SK-MEL-5 (cell line): ENCODE measurements at places on chromosomes 12 and 14. TPM values are rescaled to one million over a fixed set of nuclear protein-coding genes. Genes with fewer than 3 reads are reported as not detected.

Gene ABCD2
- total RNA-seq: 0.05 and 0.08 TPM in 2 replicates

Gene BMAL2
- total RNA-seq: 1.8 and 2.8 TPM in 2 replicates

Gene MYH6
- total RNA-seq: not detected in 2 replicates

Gene PAX9
- 1.9 and 2.1 TPM in 2 replicates for total RNA-seq

Gene ISCU
- 162 and 163 TPM in 2 replicates for total RNA-seq

Gene RNASE7
- not detected in 2 replicates for total RNA-seq

Gene C12orf54
- not detected in 2 replicates for total RNA-seq

Gene ZDHHC22
- 0.08 and 0.13 TPM in 2 replicates for total RNA-seq

Gene RFX4
- not detected in 2 replicates for total RNA-seq

Gene POTEG
- 0.21 and 0.35 TPM in 2 replicates for total RNA-seq

Gene TMCC3
- 3.1 TPM in 2 replicates for total RNA-seq

Gene NELL2
- 0.21 and 0.45 TPM in 2 replicates for total RNA-seq

- no peak for DNase-seq
Observed at GRCh38 chr12:31456562-31456961, 130.6 kb upstream of the SINHCAF start.

GRCh38 chr14:50082308-50082742 lies 34.0 kb downstream of the VCPKMT start:
- no peak for DNase-seq

- no peak for DNase-seq
Observed at GRCh38 chr14:100503251-100503650, 84.0 kb downstream of the BEGAIN start.

DNA sequence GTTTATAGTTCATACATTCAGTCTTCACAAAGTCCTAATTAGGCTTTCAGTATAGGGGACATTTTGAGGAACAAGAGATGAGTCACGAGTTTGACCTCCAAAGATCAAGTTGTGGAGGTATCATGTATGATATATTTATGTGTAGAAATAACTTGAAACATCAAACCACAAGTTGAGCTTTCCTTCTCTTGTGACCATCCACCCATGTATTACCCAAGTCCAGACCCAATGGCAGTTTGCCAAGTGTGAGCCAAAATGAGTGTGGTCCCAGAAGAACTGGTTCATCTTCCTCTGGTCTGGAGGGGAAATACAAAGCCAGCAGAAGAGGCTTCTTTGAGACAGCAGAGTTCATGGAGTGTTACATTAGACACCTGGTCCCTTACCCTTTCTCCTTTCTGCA lies 104.9 kb downstream of the ATP23 start:
- DNase-seq: no peak

- no peak for DNase-seq
Observed at GRCh38 chr12:102865821-102866615, 51.0 kb downstream of the PAH start.

DNA sequence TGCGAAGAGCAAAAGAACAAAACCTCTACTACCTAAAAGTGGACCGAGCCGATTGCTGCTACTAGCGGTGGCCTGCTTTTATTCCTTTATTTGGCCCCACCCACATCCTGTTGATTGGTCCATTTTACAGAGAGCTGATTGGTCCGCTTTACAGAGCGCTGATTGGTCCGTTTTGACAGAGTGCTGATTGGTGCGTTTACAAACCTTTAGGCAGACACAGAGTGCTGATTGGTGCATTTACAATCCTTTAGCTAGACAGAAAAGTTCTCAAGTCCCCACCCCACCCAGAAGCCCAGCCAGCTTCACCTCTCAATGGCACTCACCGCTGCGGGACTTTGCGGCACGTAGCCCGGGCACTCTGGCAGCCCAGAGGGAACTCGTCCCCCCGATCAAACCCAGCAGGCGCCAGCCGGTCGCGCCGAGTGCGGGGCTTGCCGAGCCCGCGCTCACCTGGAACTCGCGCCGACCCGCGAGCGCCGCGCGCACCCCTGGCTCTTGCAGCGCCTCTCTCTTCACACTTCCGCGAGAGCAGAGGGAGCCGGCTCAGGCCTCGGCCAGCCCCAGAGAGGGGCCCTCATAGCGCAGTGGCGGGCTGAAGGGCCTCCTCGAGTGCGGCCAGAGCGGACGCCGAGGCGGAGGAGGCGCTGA lies 8.7 kb upstream of the FGD4 start:
- DNase-seq: no peak

- DNase-seq: no peak
Observed at GRCh38 chr14:89702073-89702875, 252.3 kb downstream of the EFCAB11 start.

DNA sequence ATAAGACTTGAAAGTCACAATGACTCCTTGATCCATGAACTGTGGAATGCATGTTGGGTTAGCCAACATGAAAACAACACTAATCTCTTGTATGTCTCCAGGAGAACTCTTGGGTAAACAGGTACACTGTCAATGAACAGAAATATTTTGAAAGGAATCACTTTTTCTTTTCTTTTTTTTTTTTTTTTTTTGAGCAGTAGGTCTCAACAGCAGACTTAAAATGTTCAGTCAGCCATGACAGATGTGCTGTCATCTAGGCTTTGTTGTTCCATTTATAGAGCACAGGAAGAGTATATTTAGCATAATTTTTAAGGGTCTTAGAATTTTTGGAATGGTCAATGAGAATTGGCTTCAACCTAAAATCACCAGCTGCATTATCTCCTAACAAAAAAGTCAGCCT lies 2.3 kb upstream of the PLEKHA5 start:
- no peak for DNase-seq

DNA sequence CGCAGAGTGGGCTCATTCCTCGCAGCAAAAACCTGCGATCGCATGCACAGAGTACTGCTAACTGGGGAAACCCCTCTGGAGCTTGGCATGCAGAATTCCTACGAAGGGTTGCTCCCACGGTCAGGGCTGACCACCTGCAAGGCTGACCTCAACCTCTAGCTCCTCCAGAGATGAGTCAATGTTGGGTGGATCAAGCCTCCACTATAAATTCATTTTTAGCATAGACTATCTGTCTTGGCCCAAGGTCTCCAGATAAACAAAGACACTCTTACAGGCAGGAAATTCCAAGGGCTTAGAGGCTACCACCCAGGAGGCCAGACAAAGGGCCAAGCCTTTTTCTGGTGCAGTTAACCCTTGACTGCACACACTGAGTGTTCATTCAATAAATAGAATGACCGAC lies 296.5 kb downstream of the TMEM132D start:
- DNase-seq: no peak

GRCh38 chr14:67371247-67372148 lies 11.4 kb downstream of the EIF2S1 start:
- peak; percentile 51 for DNase-seq

- peak; percentile 37 for DNase-seq
Observed at GRCh38 chr12:112537710-112538396, 119.1 kb downstream of the PTPN11 start.

GRCh38 chr14:95507174-95507573 lies 9.3 kb downstream of the SYNE3 start:
- peak; percentile 82 for DNase-seq
